ENCODE measurements at places on chromosomes 4 and X. TPM values are rescaled to one million over a fixed set of nuclear protein-coding genes. Genes with fewer than 3 reads are reported as not detected.

GRCh38 chr4:41156574-41156973 lies 57.8 kb downstream of the APBB2 start:
- H3K27ac ChIP-seq = no peak overlapping the region
- peak; percentile 74 for DNase-seq
- no peaks in the 10 kb centered on the region for H3K36me3 ChIP-seq
- peaks cover 16% of the 10 kb centered on the region for H3K4me1 ChIP-seq

- H3K4me1 ChIP-seq = peaks cover 12% of the 10 kb centered on the region
- H3K4me3 ChIP-seq = no peak overlapping the region
- H3K27ac ChIP-seq = no peak overlapping the region
- DNase-seq = no peak
- H3K27me3 ChIP-seq = peaks cover 2% of the 10 kb centered on the region
- no peaks in the 10 kb centered on the region for H3K36me3 ChIP-seq
Observed at GRCh38 chrX:134607523-134607922, 50.7 kb downstream of the PLAC1 start.

GRCh38 chr4:6308899-6309643 lies 39.4 kb downstream of the WFS1 start:
- DNase-seq = no peak
- no peak overlapping the region for H3K27ac ChIP-seq
- H3K27me3 ChIP-seq = peaks cover 28% of the 10 kb centered on the region
- H3K36me3 ChIP-seq = peaks cover 3% of the 10 kb centered on the region
- H3K4me1 ChIP-seq = no peaks in the 10 kb centered on the region

GRCh38 chrX:139825618-139826017 lies 107.2 kb downstream of the ATP11C start:
- H3K27ac ChIP-seq = no peak overlapping the region
- H3K36me3 ChIP-seq = no peaks in the 10 kb centered on the region
- peaks cover 5% of the 10 kb centered on the region for H3K4me1 ChIP-seq
- no peak for DNase-seq
- no peaks in the 10 kb centered on the region for H3K27me3 ChIP-seq

DNA sequence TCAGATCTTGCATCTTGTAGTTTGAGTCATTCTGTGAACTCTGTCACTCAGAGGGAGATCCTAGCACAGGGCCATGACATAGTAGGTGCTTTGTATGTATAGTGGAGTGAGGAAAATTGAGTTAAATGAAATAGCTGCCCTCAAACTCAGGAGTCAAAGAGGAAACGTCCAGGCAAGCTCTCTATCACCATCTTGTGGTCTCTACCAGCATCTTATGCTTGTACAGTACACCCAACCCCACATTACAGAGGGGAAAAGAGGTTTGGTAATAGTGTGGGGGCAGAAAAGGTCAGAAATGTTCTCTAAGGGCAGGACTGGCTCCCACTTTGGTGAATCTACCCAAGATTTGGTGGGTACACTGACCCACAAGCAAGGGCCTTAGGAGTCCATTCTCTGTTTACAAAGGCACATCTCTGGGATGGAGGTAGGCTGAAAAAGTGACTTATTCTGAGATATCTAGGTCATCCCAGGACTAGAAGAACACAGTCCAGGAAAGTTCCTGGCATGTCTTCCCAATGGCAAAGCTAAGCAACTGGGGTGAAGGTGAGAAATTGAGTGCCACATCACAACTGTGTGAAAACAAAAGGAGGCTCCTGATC lies 131.8 kb downstream of the OR13H1 start:
- H3K4me3 ChIP-seq = no peak overlapping the region
- H3K27ac ChIP-seq = no peak overlapping the region
- peaks cover 5% of the 10 kb centered on the region for H3K27me3 ChIP-seq
- H3K36me3 ChIP-seq = no peaks in the 10 kb centered on the region
- no peaks in the 10 kb centered on the region for H3K4me1 ChIP-seq

DNA sequence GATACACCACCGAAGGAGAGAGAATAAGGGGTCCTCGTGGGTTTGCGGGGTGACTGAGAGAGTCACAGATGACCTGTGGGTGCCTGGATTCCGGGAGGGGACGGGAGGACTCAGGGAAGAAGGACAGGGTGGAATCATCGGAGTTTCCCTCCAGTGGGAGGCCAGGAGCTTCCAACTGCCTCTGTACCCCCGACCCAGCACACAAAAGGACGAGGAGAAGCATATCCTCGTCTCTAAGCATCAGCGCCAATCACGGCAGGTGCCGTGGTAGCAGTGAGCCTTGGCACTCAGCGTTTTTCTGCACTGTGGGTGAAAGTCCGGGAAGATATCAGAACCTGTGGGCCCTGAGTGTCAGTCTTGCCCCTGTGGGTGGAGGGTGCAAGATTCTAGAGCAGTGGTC lies 62.0 kb downstream of the ASMT start:
- no peaks in the 10 kb centered on the region for H3K4me1 ChIP-seq
- DNase-seq = no peak
- no peaks in the 10 kb centered on the region for H3K36me3 ChIP-seq
- no peak overlapping the region for H3K4me3 ChIP-seq
- H3K27ac ChIP-seq = no peak overlapping the region

DNA sequence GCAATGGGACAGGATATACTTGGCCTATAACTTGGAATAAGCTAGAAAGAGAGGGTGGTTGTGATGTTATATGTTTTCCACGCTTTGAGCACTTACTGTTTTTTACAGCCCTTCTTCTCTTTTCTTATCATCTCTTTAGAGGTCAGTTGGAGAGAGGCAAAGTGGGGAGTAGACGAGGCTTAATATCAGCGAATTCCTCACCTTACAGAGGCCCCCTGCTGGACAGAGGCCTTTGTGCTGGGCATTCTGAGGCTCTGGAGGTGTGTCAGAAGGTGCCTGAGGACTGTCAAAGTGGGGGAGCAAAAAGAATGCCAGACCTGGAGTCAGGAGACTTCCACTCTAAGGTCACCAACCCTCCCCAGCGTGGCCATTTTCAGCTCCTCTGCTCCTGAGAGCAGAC lies 42.5 kb downstream of the MAMLD1 start:
- no peaks in the 10 kb centered on the region for H3K27me3 ChIP-seq

MAGED1 gene
- polyA plus RNA-seq = 502 TPM

FAAH2 gene
- polyA plus RNA-seq = not detected

MAGEA4 gene
- not detected for polyA plus RNA-seq

SHOX gene
- not detected for polyA plus RNA-seq

SMIM31 gene
- not detected for polyA plus RNA-seq

Data from IMR-90 (cell line).